ENCODE measurements at places on chromosomes 5 and 9.

- no peak for DNase-seq
Observed at GRCh38 chr9:93896496-93897033, 58.6 kb downstream of the BARX1 start.

GRCh38 chr9:126999315-127000068 lies 84.9 kb downstream of the RALGPS1 start:
- no peak for DNase-seq

DNA sequence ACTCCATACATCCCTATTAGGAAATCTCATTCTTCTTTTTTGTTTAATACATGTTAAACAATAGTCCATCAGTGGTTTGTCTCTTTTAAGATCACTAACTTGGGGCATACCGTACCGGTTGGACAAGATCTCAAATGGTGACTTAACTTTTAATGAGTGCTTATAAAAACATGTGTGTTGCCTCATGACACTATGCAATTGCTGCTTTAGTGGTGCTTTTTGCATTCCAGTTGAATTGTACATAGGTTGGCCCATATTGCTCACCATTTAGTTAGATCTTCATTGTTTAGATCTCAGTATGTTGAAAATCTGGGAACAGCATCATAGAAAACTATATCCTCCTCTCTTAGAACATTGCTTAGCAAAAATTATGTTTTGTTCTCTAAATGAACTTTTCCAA lies 17.8 kb downstream of the C9orf85 start:
- no peak for DNase-seq

DNA sequence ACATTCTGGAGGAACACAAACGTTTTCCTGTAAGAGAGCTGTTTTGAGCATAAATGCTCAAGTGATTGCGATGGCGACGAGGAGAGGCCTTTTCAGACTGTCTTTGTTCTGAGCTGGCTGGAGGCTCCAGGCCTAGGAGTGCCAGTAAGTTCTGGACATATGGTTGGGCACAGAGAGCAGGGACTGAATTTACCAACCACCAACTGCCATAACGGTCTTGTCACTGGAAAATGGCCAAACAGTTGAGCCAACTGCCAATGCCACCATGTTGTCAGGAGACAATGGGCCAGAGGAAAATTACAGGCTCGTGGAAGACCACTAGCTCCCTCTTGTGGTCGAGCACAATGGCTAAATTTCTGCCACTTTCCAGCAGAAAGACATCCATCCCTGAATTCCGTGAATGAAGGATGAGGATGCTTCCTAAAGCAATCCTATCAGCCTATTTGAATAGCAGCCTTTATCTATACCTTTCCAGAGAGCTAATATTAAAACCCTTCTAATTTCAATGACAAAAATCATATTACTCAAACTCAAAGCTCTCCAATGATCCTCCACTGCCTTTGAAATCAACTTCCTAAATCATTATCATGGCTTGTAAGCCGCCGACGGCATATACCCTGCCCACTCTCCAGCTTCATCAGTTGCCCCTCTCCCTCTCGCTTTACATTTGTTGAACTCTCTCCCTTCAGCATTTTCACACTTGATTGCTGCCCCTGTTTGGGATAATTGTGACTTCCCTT lies 66.9 kb upstream of the GLIS3 start:
- peak; percentile 45 for DNase-seq

DNA sequence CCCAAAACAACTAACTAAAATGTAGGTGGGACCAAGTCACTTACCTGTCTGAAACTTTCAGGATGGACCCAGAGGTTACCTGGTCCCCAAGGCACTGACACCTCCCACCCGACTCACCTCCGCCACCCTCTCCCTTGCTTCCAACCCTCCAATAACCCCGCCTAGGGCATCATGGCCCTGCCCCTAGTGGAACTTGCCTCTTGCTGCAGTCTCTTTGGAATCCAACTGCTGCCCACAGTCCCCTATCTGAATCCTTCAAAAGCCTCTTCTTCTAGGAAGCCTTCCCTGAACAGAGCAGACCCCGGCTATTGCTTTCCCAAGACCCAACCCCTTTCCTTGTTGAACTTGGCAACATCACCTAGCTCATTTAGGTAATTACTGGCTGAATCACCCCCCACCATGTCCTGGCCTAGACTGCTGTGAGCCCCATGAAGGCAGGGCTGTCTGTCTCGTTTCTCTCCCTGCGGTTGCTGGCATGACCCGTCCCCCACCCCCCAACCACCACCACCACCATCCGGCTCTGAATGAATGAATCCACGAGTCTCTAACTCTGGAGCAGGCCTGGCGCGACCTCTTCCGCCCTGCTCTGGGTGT lies 9.4 kb downstream of the CRB2 start:
- DNase-seq = no peak
